ENCODE measurements at places on chromosomes 13 and 19.

DNA sequence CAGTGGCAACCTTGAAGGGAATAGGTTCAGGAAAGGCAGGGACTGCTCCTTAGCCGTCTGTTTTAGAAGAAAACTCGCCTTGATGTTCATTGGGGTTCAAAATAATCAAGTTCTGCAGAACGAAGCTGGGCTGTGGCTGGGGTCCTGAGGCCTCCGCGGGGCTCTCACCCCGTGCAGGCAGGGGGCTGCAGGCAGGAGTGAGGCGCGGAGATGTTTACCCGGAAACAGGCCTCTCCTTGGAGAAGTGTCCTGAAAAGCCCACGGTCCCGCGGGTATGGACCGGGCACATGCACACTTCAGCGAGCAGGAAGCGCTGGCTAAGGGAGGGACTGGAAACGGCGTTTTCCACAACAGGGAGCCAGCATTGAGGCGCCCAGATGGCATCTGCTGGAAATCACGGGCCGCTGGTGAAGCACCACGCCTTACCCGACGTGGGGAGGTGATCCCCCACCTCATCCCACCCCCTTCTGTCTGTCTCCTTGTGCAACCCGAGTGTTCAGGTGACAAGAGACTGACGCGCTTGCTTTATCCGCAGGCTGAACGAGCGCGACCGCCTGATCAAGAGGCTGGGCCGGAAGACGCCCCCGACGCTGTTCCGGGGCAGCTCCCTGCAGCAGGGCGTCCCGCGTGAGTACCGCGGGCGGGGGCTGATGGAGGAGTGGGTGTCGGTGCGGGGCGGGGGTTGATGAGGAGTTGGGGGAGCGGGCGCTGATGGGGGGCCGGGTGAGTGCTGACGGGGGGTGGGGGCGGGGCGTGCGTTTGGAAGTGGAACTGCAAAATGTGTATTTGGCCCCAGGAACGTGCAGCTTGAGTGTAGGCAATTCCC is 39.6 kb downstream of the SHISA2 start:
- peak; percentile 45 for DNase-seq

GRCh38 chr13:47175172-47175866 is 278.5 kb upstream of the HTR2A start:
- no peak for DNase-seq

DNA sequence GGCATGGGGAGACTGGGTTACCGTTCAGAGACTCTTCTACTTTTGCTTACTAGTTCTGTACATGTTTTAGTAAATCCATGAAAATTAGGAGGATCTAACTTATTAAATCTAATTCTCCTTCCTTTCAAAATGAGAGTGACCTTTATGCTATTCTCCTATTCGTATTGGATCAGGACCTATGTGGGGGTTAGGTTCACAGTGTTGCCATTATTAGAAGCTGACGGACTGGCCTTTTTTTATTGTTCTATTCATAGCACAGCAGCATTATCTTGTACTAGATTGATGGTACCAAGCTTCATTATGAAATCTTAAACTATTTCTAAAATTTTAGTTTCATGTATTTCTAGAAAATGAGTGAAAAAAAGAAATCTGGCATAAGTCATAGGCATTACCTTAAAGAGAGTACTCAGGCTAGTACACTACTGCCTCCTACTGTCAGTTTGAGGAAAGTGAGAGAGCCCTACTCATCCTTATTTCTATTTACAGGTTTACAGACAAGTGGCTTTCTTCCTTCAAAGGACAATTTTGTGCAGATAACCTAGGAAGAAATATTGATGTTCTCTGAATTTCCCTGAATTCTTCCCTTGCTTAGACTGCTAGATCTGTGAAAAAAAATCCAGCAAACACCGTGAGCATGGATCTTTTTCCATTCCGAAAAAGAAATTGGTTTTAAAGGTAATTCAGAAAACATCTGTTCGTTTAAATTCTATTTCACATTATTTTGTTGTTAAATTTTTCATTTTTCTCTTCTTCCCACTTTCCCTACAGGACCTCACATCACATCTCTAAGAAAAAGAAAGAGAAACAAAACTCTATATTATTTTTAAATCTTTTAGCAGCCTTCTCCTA is 485.5 kb downstream of the DIAPH3 start:
- no peak for DNase-seq

DNA sequence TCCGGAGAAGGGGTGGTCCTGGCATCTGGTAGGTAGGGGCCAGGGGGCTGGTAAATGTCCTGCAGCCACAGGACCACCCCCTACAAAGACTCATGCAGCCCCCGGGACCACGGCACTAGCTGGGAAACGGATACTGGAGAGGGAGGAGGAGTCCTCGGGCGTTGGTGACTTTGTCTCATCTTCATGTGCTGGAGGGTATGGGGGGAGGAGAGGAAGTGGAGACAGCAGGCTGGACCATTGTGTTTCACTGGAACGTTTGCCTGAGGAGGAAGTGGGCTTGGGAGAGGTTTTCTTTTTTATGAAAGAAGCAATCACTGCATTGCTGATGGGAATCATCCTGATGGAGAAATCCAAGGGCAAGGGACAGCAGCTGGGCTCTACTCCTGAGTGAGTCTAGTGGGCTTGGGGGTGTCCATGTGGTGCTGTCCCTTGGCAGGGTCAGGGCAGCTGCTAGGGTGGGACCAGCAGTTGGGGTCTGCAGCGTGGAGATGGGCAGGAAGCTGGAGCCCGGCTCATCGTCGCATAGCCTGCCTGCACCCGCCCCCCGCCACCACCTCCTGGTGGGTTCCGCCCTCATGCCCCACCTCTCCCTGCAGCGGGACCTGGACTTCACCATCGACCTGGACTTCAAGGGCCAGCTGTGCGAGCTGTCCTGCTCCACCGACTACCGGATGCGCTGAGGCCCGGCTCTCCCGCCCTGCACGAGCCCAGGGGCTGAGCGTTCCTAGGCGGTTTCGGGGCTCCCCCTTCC is 1.7 kb upstream of the ADM5 start:
- no peak for DNase-seq

DNA sequence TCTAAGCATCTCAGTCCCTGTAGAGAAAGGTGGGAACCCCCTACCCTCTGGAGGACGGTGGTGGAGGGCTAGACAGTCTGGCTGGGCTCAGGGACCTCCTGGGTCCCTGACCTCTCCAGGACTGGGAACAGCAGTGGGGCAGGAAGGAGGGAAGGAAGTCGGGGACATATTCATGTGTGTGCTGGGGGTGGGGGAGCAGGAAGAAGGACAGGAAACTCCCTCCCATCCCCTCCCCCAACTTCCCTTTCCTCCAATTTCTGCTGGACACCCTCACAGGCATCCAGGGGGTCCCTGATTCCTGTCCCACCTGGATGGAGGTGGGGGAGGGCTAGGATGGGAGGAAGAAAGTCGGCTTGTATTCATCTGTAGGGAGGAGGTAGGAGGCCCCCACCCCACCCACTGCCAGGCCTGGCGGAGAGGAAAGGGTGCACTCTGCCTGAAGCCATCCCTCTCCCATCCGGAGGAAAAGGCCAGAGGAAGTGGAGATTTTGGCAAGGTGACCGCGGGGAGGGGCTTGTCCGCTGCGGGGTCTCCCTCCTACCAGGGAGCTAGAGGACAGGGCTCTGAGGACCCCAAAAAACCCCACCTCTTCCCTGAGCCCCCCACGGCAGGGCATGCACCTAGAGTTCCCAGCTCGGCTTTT is 2.3 kb downstream of the NOVA2 start:
- no peak for DNase-seq

GRCh38 chr19:32910874-32911273 is 41.3 kb upstream of the SLC7A9 start:
- no peak for DNase-seq

DNA sequence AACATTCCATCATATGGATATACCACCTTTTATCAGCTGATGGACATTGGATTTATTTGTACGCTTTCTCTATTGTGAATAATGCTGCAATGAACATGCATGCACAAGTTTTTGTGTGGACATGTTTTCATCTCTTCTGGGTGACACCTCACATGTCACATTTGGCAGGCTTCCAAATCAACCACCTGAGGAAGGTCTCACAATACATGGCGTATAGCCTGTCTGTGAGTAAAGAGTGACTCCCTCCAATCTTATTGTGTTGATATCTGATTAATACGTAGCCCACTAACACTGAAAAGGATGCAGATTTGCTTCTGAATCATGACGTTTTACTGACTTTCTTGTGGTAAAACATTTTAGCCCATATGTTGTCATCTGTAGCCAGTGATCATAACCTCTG is 61.1 kb downstream of the SLC15A1 start:
- DNase-seq: no peak

- no peak for DNase-seq
Observed at GRCh38 chr13:25776722-25777121, 275.1 kb downstream of the SHISA2 start.

- no peak for DNase-seq
Observed at GRCh38 chr19:2578391-2578890, 102.5 kb downstream of the GADD45B start.

- no peak for DNase-seq
Observed at GRCh38 chr13:91825516-91825915, 427.1 kb downstream of the GPC5 start.

GRCh38 chr13:39656325-39656677 is 839 bp downstream of the COG6 start:
- no peak for DNase-seq

DNA sequence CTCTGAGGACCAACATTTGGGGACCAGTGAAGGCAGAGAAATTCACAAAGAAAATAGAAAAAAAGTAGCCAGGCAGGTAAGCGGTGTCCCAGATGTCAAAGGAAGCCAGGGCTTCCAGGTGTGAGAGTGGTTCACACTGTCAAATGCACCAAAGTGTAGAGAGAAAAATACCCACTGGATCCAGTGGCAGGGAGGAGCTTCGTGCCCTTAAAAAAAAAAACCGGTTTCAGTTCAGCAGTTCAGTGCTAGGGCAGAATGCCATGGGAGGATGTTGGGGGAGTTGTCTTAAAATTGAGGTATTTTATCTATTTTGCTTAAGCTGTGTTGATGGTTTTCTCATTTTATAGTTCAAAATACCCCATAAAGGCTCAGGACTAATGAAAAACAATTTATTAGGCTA is 47.8 kb upstream of the C1QTNF9 start:
- DNase-seq: no peak

- no peak for DNase-seq
Observed at GRCh38 chr13:111952814-111953213, 114.1 kb upstream of the SOX1 start.

DNA sequence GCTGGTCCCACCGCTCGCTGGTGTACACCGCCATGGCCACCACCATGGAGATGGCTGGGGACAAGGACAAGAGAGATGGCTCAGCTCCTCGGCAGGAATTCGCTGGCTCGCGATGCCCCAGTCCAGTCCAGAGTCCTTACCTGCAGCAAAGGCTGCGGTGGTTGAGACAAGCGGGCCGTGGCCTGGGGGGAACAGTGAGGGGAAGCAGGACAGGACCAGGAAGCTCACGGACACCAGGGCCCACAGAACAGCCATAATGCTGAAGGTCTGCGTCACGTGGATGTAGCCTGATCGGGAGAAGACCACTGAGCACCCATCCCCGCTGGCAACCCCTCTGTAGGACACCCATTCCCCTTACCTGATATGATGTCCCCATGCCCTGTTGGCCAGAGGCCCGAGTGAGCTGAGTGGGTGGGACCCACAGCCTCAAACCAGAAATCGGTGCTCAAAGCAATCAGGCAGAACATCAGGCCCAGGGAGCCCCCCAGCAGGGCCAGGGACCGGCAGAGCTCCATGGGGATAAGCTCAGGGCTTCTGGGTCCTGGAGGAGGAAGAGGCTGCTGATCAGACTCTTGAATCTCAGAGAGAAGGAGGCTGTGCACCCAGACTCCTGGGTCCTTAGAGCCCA is 319 bp downstream of the NKG7 start:
- no peak for DNase-seq

- DNase-seq: no peak
Observed at GRCh38 chr13:43515531-43515930, 271.2 kb downstream of the ENOX1 start.

DNA sequence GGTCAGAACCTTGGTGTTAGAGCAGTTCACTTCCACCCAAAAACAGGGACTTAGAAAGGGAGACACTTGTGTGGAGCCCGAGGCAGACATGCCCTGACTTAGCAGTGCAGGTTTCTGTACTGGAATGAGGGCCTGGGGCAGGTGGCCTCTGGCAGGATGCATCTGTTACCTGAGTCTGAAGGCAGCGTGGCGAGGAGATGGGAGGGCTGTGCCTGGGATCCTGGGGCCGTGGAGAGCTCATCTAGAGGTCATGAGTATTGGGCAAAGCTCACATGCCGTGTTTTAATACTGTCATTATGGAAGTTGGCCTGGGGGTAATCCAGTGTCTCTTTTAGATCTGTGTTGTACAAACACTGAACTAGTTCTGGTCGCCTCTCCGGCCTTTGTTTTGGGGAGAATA is 21.4 kb downstream of the KDM4B start:
- no peak for DNase-seq

- no peak for DNase-seq
Observed at GRCh38 chr19:17829855-17830566, 8.7 kb upstream of the INSL3 start.

DNA sequence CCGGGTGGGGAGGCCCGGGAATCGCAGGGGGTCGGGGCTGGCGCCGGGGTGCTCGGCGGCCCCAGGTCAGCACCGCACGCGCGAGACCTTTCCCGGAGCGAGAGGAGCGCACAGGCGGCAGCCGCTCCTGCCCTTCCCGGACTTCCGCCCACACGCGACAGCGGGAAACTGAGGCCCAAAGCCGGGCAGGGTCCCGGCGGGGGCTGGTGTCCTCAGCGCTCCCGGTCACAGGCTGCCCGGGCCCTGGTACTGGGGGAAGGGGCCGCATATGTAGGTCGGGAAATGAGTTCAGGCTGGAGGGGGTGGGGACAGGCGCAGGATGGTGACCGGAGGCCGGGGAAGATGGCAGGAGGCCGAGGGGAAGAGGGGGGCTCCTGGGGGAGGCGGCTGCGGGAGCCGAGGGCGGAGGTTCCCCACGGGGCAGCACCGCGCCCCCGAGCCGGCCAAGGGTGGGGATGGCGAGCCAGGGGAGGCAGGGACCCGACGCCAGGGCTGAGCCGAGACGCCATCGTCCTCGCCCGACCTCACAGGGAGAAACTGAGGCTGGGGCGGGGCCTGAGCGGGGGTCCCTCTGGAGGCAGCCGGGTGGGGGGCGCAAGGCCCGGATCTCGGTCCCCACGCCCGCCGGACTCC is 662 bp downstream of the CBARP start:
- no peak for DNase-seq

DNA sequence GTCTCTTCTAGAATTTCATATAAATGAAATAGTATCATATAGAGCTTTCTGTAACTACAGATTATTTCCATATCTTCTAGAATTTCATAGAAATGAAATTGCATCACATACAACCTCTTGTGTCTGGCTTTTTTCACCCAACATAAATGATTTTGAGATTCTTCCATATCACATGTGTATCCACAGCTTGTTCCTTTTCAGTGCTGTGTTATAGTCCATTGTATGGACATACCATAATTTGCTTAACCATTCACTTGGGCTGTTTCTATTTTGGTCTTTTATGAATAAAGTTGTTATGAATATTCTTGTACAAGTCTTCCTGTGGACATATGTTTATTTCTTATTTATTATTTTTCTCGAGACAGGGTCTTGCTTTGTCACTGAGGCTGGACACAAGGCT is 11.7 kb downstream of the TPRX1 start:
- DNase-seq: no peak

GRCh38 chr13:37618554-37618953 is 20.0 kb upstream of the POSTN start:
- DNase-seq: no peak

GRCh38 chr19:45468159-45468651 is 409 bp downstream of the FOSB start:
- DNase-seq: no peak

Measured in activated CD8-positive, alpha-beta memory T cell treated with anti-CD3 and anti-CD28 coated beads for 1 hour (primary cell).